ENCODE measurements at places on chromosomes 7 and 10.

GRCh38 chr10:63348245-63348850 lies 117.4 kb downstream of the JMJD1C start:
- DNase-seq, result no peak

DNA sequence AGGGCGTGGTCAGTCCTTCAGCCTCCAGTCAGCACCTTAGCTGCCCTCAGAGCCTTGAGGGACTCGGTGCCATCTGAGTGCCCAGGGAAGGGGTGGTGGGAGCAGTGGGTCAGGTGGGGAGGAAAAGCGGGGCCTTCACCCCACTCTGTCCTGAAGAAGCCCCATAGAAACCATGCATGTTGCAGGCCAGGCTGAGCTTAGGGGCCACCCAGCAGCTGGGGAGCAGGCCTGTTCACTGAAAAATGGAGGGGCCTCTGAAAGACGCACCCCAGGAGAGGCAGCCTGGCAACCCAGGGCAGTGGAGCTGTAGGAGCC lies 144.3 kb downstream of the GRID1 start:
- DNase-seq, result no peak

GRCh38 chr10:76251841-76252671 lies 820.6 kb downstream of the LRMDA start:
- no peak for DNase-seq

DNA sequence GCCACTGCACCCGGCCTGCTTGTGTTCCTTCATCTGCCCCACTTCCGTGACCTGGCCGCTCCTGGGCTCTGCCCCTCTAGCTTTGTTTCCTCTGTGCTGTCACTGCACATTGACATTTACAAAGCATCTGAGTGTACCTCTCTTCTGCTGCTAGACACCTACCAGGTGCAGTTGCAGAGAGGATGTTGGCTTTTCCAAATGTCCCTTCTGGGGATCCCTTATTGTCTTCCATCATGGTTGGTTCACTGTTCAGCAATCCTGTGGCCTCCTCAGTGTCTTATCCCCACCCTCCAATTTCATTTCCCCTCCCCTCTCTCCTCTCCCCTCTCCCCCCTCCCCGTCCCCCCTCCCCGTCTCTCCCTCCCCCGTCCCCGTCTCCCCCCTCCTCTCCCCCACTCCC lies 13.8 kb downstream of the VWA2 start:
- no peak for DNase-seq

DNA sequence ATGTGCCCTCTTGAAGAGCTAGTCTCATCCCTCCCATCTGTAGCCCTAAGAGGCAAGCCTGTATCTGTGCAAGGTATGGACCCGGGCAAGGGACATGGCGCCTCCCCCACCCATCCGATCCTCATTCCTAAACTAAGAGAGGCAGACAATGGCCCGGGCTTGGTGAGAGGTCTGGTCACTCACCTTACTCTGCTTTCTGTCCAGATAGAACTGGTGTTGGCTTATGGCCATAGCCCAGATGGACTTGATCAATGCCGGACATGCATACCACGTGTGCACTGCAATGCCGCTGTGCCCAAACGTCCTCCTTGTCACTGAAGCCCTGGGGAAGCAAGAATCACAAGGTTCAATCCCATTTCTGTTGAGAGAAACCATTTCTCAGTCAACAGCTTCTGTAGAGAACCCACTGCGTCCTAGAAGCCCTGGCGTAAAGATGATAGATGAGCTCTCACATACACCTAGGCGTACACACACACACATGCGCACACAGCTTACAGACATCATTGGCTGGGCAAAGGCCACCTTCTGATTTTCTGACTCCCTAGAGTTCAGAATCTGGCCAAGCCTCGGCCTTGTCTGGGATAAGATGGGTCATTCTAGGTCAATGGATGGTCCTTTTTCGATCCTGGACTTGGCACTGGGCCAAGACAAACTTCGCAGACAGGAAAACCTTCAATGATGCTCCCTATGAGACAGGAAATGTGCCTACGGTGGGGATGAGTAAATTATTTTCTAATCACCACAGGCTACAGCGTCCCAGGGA lies 114.6 kb downstream of the PRPF18 start:
- peak; percentile 0 for DNase-seq

- no peak for DNase-seq
These were observed 94.3 kb downstream of the ELAPOR2 start for GRCh38 chr7:86964973-86965726.

- DNase-seq, result no peak
These were observed 339.7 kb downstream of the HGF start for GRCh38 chr7:81430150-81430549.

DNA sequence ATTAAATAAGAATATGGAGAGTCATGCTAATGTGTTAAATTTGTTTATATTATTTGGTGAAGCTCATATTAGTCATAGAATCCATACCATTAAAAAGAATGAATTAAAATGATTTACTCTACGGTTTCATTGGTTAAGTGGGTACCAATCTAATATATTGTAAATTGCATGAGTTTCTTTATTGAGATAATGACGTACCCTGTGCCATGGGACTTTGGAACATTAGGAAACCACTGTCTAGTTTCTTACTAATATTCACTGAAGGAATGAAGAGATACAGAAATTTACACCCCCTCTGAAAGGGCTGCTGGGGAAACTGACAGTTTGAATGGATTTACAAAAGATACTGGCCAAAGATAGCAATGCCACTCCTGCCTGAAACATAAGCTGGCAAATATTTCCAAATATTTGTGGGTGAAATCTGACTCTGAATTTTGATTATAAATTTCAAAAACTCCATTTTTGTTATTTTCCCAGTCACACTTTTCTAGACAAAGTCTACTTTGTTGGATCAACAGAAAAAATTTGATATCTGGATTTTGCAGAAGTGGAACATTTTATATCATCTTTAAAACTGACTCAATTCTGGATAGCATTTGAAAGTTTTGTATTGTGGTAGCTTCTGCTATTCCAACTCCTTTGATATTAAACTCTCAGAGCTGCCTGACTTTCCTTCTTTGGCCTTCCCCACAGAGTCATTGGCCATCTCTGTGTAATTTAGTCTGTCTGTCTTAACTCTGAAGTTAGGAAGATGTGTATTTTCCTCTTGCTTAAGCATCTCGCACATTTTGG lies 22.3 kb downstream of the MDFIC start:
- no peak for DNase-seq

DNA sequence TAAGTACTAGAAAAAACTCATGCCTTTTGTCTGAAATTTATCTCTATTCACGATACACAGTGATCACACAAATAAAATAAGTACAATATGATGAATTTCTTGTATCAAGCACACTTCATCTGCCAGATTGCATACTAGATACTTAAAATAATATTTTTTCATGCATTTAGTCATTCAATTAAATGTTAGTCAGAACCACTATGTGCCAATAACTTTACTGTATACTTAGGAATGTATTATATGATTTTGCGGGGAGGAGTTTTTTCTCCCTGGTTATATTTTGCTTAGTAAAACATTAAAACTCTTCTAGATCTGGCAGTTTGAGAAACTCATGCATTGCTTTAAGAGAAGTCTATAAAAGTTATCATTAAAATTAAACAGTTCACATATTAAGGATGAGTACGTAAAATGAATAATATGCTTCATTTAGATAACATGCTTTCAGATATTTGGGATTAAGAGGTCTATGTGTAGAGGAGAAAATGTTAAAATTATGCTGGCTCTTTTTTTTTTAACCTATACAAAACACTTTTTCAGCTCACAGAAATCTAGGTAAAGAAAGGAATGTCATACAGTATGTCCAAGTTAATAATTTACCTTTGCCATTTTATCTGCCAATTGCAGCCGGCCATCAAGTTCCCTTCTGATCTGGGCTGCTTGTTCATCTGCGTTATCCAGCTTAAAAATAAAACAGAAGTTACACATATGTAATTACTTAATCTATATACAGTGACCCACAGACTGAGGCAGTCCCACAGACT lies 70.1 kb downstream of the RNF133 start:
- no peak for DNase-seq

GRCh38 chr7:41928781-41929180 lies 225.9 kb upstream of the INHBA start:
- DNase-seq, result no peak

DNA sequence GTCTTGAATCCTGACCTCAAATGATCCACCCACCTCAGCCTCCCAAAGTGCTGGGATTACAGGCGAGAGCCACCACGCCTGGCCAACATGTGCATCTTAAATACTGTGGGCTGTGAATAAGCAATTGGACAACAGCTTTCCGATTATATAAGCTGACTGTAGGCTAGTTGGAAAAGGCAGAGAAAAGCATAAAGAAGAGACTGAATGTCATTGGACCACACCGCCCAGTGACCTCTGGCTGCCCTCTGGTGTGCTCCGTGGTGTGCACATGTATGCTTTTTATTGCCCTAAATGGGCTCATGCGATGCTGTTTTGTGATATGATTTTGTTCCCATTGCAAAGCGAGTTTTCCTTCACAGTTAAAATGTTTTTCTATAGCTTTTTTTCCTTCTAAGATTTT lies 15.4 kb upstream of the CSGALNACT2 start:
- DNase-seq, result no peak

DNA sequence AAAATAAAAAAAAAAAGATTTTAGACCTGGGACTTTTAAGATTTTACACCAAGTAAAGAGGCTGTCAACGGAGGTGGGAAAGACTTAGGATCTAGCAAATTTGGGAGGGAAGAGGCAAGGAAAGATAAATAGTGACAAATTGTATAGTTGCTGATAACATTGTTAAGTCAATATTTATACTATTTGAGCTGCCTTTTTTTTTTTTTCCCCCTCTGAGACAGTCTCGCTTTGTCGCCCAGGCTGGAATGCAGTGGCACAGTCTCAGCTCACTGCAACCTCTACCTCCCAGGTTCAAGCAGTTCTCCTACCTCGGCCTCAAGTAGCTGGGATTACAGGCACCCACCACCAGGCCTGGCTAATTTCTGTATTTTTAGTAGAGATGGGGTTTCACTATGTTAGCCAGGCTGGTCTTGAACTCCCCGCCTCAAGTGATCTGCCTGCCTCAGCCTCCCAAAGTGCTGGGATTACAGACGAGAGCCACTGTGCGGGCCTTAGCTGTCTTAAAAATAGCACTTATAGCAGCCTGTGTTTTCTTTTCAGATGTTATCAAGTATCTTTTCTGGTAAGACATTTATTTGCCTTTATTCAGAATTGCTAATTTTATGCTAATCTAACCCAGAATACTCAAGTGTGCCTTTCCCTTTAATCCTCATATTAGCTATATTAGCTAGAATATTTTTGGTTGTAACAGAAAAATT lies 94.5 kb downstream of the MMRN2 start:
- no peak for DNase-seq

GRCh38 chr10:121580276-121581116 lies 17.7 kb downstream of the FGFR2 start:
- DNase-seq, result no peak

GRCh38 chr10:5583525-5584175 lies 58.9 kb downstream of the CALML3 start:
- DNase-seq, result peak; percentile 64

- no peak for DNase-seq
These were observed 53.6 kb downstream of the SPOCK2 start for GRCh38 chr10:72034761-72035160.

DNA sequence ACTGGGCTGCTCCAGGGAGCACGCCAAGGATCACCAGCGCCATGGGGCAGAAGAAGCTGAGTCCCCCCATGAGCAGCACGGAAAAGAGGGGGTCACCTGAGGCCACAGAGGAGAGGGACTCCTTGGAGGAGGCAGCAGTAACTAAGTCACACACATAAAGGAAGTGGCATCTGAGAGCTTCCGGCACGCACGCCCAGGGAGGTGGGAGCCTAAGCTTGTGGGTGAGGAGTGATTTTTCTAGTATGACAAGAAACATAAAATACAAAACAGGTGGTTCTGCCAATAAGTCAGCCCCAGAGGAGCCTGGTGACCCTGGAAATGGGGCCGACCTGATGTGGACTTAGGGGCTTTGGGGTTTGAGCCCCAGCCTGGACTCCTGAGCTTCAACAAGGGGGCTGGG lies 60.8 kb downstream of the CARD11 start:
- DNase-seq, result no peak

GRCh38 chr10:85612833-85613232 lies 753.8 kb downstream of the GRID1 start:
- no peak for DNase-seq

GRCh38 chr10:88582806-88583583 lies at the start of gene RNLS:
RNLS (minus strand) TSS chr10:88583318.
- peak; percentile 66 for DNase-seq

GRCh38 chr7:40475681-40475982 lies 340.8 kb downstream of the SUGCT start:
- DNase-seq, result no peak

DNA sequence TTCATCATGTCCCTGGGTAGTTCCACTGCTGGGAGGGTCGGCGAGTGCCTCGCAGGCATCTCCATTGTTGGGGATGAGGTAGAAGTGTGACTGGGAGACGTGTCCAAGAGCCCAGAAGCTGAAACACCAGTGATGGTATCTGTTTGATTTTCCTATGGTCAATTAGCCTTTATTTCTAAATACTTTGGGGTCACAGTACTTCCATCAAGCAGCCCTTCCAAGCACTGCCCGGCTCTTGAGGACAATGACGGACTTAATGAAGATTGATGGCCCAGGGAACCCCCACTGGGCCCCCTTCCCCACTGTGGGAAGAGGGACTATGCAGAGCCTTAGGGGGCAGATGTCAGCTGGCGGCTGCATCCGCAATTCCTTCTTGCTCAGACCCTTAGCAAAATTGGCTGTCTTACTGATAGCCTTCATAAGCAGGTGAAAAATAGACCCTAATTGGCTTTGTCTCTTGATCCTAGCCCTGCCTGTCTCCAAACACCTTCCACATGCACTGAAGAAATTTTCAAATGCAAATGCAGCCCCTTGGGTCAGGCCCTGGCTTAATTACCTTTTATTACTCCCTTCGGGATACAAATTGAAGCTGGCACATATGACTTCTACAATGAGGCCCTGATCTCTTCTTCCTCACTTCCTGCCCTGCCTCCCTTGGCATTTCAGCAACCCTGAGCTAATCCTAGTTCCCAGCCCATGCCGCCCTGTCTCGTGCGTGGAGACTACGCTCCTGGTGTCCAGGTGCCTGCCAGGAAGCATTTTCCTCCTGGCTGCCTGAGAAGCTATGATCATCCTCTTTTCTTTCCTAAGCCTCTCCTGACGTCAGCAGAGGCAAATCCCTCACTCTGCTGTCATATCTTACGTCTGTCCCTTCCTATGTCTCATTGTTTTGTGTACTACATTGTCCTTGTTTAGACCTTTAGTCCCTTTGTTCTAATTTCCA lies 124.5 kb upstream of the GDF10 start:
- no peak for DNase-seq

- DNase-seq, result no peak
These were observed 96.1 kb upstream of the BMPER start for GRCh38 chr7:33809228-33809627.

All from NCI-H1417 (cell line).